ENCODE measurements at places on chromosomes 6 and 20.

- no peak for DNase-seq
These were observed 69.3 kb upstream of the MYL9 start for GRCh38 chr20:36471885-36472636.

- no peak for DNase-seq
These were observed 562 bp downstream of the TFEB start for GRCh38 chr6:41734666-41735426.

- peak; percentile 29 for DNase-seq
These were observed 387.8 kb downstream of the BMP2 start for GRCh38 chr20:7155282-7155681.

- DNase-seq, result no peak
These were observed 691.8 kb downstream of the QKI start for GRCh38 chr6:164106345-164106769.

- no peak for DNase-seq
These were observed 535.1 kb downstream of the UTRN start for GRCh38 chr6:144820270-144820669.

DNA sequence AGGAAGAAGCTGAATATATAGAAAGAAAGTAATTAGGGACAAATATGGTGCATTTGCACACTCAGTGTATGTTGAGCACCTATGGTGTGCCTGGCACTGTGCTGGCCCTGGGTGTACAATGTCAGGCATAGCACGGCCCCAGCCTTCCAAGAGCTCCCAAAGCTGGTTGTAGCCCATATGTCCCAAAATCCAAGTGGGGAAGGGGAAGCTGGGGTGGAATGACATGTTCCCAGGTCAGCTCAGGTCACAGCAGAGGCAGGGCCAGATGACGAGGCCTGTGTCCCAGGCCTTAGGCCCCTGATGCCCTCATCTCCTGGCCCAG is 170.0 kb downstream of the VEGFA start:
- no peak for DNase-seq

GRCh38 chr6:20978151-20978614 is 443.9 kb downstream of the CDKAL1 start:
- DNase-seq, result no peak

DNA sequence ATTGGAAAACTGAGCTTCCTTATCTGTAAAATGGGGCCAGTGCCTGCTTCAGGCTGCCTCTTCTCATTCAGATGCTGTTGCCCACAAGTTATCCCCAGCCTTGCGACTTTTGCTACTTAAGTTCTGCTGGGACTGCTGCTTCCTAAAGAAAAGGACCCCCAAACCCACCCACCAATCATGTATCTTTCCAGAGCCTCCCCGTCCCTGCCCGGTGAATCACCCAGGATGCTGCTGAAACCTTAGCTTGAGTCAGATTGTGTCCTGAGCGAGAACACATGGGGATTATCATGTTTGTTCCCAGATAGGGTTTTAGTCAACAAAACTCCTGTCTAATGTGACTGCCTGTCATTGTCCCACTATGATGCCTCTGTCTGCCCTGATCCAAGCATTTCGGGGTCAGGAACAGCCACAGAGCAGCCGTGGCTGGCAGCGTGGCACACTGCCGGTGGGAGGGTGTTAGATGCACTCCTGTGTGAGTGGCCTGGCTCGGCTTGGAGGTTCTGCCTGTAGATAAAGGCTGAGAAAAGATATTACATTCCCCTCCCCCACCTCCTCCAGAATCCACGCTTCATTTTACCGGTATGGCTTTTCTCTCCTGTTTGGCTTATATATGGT is 79.9 kb downstream of the TOX2 start:
- no peak for DNase-seq

- no peak for DNase-seq
These were observed 250.9 kb upstream of the SULF2 start for GRCh38 chr20:48035961-48036731.
